OCI-LY7 (cell line): ENCODE measurements at places on chromosomes 2 and 18.

- DNase-seq: no peak
Observed at GRCh38 chr18:3172097-3172496, 47.7 kb downstream of the MYOM1 start.

GRCh38 chr2:51535763-51536162, 503.8 kb upstream of the NRXN1 start:
- no peak for DNase-seq

- DNase-seq: peak; percentile 61
Observed at GRCh38 chr2:31256611-31257382, 22.8 kb downstream of the EHD3 start.

GRCh38 chr18:10353791-10354190, 100.6 kb upstream of the APCDD1 start:
- DNase-seq: no peak

- DNase-seq: no peak
Observed at GRCh38 chr2:203574824-203575223, 39.7 kb upstream of the RAPH1 start.

- no peak for DNase-seq
Observed at GRCh38 chr18:65934874-65935273, 184.1 kb downstream of the CDH7 start.

- no peak for DNase-seq
Observed at GRCh38 chr18:11544060-11544633, 65.2 kb upstream of the SLC35G4 start.

DNA sequence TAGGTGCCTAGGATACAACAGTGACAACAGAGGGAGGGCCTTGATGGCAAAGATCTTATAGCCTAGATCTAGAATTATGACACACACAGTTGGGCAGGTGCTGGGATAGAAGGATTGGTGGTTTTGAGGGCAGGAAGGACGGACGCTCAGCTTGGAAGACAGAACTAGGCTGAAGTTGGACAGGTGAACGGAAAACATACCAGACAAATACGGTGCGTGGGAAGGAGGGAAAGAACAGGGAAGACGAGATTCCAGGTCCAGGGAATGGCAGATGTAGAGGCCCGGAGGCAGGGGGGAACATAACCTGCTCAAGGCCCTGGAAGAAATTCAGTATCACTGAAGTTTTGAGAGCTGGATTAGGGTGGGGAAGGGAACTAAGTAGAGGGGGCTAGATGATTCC, 40.8 kb downstream of the CRACDL start:
- no peak for DNase-seq

DNA sequence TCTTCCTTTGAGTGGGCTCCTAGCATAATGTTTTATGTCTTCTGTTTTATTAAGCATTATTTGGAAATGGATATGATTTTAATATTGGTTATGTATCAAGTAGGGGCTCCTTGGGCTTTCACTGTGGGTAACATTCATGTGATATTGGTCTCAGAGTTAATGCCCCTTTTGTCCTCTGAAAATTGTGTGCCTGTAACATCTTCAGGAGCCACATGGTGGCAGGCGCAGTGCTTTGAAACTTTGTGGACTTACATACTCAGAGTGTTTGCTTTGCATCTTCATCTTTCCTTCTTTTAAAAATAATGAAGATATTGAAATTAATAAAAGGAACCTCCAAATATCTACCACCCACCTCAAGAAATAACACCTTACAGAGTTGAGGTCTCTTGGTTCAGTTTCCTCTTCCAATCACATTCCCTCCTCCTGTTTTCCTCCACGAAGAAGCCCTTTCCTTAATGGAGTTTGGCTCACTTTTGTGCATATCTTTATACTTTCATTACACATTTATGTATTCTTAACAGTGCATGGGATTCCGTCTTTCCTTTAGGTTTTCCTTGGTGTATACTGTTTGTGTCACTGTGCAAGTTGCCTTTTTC, 73.5 kb downstream of the LIMS1 start:
- DNase-seq: peak; percentile 81

DNA sequence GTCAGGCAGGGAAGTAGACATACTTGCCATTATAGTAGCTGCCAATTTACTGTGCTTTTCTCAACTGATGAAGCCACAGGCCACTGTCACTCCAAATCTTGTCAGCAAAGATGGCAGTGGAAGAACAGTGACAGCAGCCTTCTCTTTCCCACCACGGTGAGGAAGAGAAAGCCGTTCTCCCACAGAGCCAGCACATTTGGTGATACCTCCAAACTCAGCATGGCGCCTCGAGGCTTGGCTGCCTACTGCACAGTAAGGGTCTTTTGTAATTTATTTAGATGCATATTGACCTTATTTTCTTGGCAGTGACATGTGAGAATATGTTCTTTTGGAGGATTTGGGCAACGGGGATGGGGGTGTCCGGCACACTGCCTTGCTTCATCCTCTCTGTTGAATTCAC, 117.2 kb upstream of the CDH20 start:
- no peak for DNase-seq

- no peak for DNase-seq
Observed at GRCh38 chr2:68188831-68189230, 31.1 kb downstream of the PNO1 start.

GRCh38 chr18:68574311-68574710, 140.6 kb downstream of the TMX3 start:
- no peak for DNase-seq

GRCh38 chr2:1727796-1728474, 16.4 kb downstream of the PXDN start:
- no peak for DNase-seq

GRCh38 chr2:106582148-106583143, 95.3 kb downstream of the CD8B2 start:
- DNase-seq: peak; percentile 50

DNA sequence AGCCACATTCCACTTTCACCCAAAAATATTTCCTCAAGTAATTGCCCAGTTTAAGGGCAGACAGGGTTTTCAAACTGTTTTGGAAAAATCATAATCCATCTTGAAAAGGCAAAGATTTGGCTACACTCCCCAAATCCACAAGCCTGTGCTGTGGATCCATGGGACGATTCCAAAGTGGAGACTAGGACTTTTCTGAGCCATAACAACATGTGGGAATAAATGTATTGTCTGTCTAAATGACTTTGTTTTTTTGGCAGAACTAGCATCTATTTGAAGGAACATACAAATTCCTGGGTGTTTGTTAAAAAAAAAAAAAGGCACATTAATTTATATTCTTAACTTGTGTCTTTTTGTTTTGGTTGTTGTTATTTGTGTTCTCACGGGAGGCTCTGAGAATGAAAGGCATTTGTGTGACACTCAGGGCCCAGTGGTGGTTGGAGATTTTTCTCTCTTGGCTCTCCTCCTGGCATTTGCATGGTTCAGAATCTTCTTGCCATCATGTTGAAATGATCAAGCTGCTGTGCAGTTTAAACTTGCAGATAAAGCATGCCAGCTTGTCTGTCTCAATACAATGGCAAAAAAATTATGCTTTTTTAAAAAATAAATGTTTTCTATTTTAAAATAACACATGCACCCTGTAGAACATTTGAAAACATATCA, 277.4 kb downstream of the EN1 start:
- DNase-seq: no peak

DNA sequence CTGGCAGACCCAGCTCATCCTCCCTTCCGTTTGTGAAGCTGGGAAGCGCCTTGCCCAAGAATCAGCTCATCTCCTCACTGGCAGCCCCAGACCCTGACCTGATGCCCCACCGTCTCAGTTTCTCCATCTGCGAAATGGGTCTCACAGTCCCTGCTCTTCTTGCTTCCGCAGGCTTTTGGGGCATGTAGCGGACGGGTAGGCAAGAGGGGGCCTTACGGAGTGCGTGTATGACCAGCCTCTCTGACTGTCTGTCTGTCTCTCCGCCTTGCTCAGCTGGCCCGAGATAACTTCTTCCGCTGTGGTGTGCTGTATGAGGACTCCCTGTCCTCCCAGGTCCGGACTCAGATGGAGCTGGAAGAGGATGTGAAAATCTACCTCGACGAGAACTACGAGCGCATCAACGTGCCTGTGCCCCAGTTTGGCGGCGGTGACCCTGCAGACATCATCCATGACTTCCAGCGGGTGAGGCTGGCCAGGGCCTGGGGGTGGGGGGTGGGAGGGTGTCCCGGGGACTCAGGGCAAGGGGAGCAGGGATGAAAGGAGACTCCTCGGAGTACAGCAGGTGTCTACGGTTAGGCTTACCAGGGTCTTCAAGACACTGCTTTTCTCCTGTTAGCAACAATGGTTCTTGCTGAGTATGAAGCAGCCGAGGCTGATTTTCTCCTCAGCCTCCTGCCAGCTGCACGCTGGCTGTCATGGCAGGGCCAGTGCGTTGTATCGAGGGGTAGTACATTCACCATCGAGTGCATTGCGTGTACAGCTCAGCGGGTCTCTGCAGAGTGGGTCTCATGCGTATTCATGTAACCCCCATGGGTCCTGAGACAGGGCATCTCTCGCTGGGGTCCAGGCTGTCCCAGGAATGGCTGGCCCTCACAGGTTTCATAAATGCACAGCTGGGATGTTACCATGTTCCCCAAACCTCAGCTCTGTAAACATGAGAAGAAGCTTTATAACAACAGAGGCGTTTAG, 10.9 kb downstream of the ITM2C start:
- no peak for DNase-seq

- no peak for DNase-seq
Observed at GRCh38 chr2:241288324-241288888, 27.1 kb downstream of the HDLBP start.

DNA sequence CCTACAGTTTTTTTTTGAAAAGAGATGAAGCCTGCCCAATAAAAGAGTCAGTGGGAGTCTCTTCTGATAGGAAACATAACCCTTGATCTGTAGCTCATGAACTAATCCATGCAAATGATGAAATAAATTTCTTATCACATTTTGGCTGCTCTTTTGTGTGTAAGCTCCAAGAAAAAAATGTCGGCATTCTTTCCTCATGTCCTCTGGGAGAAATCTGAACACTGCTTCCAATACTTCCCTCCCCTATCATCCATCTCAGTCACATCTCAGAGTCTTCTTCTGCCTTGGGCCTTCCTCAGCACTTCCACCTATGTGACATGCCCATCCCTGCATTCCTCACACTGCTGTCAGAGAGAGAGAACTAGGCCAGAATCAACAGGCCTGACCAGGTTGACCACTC, 395.7 kb upstream of the ST6GAL2 start:
- no peak for DNase-seq
